ENCODE measurements at places on chromosomes 2 and 18.

DNA sequence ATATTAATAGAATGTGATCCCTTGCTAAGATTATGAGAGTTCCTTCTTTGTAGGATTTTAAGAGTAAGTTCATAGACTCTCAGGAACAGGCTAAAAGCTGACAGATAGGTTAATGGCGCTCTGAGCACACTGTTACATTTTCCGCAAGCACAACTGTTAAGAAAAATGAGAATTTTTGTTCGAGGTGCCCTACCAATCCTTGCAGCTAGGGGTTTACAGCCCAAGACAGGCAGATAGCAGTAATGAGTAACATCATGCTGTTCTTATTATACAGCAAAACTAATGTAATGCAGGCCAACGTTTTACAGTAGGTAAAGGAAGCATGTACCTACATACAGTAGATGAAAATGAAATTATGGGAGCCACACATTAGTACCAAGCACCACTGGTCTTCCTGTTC lies 11.2 kb upstream of the BOD1L2 start:
- no peak for DNase-seq

DNA sequence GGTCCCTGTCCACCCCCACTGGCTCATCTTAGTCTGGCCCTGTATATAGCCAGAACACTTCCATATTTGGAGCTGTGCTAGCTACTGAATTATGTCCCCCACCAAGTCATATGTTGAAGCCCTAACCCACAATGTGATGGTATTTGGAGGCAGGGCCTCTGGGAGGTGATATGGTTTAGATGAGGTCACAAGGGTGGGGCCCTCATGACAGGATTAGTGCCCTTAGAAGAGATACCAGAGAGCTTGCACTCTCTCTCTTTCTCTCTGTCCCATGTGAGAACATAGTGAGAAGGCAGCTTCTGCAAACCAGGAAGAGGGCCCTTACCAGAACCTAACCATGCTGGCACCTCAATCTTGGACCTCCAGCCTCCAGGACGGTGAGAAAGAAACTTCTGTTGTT lies 31.2 kb downstream of the ALPK2 start:
- DNase-seq: no peak

DNA sequence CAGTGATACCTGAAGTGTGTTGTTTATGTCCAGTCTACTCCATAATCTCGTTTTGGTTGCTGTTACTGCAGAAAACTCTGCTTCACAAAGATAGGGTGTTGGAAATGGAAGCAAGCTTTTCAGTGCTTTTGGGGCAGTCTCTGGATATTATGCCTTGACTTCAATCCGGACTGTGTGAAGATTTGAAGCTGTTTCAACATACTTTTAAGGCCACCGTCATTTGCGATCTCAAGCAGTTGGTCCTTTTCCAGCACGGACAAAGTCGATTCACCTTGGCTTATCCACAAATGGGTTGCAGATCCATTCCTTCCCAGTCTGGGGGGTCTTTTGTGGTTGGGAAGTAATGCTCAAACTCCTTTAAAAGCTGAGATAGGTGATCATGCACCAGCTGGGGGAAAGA lies 20.4 kb downstream of the RBKS start:
- DNase-seq: no peak

DNA sequence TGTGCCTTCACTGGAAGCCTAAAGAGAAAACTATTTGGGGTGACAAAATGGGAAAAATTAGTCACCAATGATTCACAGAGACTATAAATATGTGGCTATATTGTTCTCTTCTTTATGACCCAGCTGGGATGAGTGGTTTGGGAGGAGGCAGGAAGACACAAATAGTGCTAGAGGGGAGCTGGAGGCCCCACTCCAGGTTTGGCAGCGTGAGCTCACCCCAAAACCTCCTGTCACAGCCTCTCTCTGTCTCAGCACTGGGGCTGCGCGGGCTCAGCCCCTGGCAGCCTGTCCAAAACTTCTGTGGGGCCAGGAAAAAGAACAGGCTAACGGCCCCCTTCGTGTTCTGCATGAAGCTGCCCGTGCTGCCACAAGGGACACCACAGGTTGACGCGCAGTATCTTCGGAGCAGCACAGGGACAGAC lies 73.2 kb upstream of the LCLAT1 start:
- peak; percentile 81 for DNase-seq

DNA sequence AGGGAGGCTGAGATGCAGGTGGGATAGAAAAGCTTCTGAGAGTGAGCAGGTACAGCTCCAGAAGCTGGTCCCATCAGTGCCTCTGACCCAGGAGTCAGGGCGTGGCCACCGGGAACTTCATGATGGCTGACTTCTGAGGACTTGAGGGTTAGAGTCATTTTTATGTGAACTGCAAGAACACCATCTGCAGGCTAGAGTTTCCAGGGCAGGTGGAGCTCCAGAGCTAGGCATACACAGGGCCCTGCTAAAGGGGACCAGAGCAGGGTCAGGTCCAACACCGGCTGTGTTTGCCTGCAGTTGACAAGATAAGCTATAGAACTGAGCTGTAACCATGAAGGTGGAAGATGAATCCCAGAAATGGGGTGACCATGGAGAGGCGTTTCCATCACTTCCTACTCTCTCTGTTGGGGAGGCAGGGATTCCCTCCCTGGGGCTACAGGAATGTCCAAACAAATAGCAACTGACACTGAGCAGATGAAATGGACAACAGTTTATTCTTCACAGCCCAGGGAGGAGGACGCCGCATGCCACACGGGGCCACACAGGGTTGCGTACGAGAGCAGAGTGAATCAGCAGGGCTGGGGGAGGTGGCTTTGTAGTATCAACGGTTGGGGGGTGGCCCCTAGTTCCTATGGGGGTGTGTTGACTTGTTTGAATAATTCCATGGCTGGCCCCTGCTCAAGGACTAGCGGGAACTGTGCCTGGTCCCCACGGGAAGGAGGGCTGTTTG lies 77.6 kb upstream of the ZNF516 start:
- DNase-seq: no peak

GRCh38 chr18:49728542-49728941 lies 84.8 kb downstream of the ACAA2 start:
- DNase-seq: no peak

- no peak for DNase-seq
Measured at GRCh38 chr18:44602380-44602779, 78.3 kb upstream of the SETBP1 start.

GRCh38 chr2:227115761-227116160 lies 48.2 kb downstream of the COL4A4 start:
- DNase-seq: no peak

GRCh38 chr18:50465211-50466153 lies 90.6 kb downstream of the SKA1 start:
- no peak for DNase-seq

DNA sequence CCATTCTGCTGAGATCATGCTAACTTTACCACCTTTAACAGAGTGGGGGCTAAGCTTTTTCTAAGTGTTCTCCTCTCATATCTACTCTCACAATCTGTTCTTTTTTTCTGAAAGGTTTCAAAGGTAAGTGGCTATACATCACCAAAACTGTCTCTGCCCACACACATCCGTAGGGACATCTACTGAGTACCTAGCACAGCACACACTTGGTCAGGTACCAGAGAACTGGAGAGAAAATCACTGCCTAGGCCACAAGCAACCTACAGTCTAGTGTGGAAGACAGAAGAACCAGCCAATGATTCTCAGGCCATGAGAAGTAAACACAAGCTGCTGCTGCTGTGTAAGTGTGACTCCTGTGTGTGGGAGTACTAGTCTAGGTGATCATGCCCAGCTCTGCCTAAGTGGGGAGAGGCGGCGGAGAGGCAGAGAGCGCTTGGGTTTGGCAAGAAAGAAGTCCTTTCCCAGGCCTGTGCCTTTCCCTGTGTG lies 176.1 kb upstream of the ZFP36L2 start:
- DNase-seq: no peak

DNA sequence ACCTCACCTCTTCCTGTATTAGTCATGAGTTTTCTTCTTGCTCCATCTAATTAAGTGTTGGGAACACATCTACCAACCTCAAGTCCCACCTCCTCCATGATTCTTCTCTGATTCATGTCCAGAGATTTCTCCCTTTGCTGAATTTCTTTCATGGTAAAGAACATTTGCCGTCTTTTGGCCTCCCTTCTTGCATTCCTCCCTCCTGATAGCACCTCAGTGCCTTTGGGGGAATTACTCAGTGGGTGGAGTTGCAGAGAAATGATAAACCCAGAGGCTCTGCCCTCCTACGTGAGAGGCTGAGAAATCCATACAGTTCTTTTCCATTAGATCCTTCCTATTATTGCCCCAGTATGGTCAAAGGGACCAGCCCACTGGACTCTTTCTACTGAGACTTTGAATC lies 651.9 kb downstream of the SLC4A3 start:
- peak; percentile 59 for DNase-seq

GRCh38 chr2:29010946-29011345 lies 29.8 kb downstream of the TOGARAM2 start:
- DNase-seq: no peak

GRCh38 chr2:144350151-144350802 lies 169.6 kb downstream of the ZEB2 start:
- no peak for DNase-seq
